ENCODE measurements at places on chromosomes 11 and 22. TPM values are rescaled to one million over a fixed set of nuclear protein-coding genes. Genes with fewer than 3 reads are reported as not detected.

ZNRF3 gene
- total RNA-seq, result 3.6 TPM

OR52E6 gene
- total RNA-seq, result not detected

OR4P4 gene
- not detected for total RNA-seq

RASD2 gene
- under 0.01 TPM for total RNA-seq

NPAS4 gene
- not detected for total RNA-seq

BDNF gene
- total RNA-seq, result 0.34 TPM

OR10A2 gene
- not detected for total RNA-seq

H19 gene
- total RNA-seq, result 25,558 TPM

ART1 gene
- total RNA-seq, result not detected

GPHA2 gene
- not detected for total RNA-seq

RBM4 gene
- 97.9 TPM for total RNA-seq

TMEM258 gene
- total RNA-seq, result 66.1 TPM

All from pericardium fibroblast (primary cell).